CD4-positive, alpha-beta T cell treated with Interferon alpha-2 for 1 hour (primary cell): ENCODE measurements at places on chromosomes 4 and X.

DNA sequence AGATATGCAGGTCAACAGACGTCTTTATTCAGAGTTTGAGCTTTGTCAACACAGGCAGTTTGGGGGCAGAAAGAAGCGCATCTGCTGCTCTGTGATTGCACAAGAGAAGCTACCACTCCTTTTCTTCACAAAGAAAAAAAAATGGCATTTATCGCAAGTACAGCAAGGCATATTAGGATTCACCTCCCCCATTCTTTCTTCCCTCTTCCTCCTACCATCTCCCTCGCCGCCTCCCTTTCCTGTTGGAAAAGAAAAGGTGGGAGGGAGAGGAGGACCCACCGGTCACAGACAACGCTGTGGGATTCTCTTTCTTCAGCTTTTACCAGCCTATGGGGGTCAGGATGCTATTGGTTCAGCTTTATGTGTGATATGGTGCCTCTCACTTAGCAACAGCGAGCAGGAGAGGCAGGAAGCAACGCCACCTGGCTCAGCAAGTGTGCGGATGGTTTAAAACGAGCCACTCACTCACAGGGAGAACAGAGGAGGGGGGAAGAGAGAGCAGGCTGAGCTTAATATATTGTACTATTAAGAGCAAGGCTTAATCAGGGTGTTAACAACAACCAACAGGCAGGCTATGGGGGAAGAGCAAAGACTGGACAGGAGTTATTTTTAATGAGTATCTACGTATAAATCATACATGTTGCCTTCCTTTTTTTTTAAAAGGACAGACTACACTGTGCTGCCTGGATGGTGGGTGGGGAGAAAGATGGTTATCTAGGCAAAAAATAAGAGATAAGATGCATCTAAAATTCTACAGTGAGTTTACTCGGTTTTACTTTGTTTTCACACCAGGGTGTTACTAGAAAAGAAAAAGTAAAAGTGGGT lies 104.7 kb downstream of the MAML3 start:
- peak; percentile 52 for DNase-seq

GRCh38 chr4:139718833-139719232 lies 53.2 kb downstream of the MGST2 start:
- no peak for DNase-seq

DNA sequence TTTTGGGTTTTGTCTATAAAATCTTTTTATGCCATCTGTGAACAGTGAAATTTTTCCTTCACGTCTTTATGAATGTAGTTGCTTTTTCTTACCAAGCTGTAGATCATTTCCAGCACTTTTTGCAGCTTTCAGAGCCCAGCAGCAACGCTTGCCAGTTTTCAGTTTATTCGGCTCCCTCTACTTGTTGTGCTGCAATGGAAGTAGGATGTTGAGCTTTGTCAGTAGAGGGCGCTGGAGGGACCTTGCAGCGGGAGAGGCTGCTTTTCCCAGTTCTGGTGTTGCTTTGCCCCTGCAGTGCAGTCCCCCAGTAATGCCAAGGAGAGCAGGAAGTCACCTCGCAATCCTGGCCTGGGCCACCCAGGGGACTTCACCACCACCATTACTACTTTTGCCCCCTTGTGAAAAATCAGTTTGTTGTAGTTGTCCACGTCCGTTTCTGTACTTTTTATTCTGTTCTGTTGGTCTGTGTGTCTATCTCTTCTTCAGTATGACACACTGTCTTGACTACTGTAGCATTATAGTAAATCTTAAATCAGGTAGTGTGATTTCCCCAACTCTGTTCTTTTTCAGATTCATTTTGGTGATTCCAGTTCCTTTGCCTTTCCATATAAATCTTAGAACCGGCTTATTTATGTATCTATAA lies 21.8 kb downstream of the CMC4 start:
- DNase-seq: peak; percentile 63

DNA sequence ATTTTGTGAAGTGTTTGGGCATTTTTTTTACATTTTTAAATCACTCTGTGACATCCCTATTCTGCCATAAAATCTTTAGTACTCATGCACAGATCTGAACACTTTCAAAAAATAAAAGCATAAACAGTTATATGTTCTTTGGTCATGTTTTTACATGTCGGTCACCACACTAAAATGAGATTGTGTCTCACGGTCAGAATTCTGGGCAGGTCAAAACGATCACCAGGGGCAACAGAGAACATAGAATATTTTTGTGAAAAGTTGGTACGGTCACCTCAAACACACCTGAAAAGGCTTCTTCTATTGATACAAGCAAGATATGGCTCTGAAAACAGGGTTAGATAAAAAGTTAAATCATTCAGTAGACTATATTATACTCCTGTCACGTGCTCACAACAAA lies 189.1 kb downstream of the PDGFC start:
- DNase-seq: no peak

DNA sequence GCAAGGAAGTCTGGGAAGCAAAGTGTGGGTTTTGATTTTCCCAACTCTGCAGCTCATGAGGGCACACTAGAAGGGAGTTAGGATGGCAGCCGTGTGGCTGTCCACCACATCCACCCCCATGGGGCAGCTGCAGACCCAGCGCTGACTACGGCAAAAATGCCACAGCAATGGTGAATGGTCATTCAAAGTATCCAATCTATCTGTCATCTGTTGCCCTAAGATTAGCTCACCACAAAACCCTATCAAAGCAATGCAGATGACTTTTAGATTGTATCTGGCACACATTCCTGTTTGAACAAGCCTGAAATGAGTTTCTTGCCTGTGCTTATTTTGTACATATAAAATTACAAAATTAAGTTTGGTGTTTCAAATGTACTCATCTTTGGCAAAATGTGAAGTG lies 29.7 kb upstream of the HPSE start:
- no peak for DNase-seq

DNA sequence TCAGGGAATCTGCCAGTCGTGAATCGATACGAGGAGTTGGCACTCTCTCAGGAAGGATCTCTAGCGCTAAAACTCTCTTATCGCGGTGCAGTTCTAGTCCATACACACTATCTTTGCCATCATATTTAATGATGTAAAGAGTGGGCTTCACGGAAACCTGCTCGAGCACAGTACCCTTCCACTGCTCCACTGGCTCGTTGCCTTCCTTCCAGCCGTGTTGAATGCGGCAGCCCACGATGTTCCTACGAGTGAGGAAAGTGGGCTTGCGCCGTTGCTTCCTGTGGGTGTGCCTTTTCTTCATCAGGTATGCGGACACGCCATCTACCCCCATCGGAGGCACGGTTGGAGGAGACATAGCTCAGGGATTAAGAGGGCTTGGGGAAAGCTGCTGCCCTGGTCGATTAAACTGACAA lies 661 bp downstream of the SPIN4 start:
- peak; percentile 19 for DNase-seq

DNA sequence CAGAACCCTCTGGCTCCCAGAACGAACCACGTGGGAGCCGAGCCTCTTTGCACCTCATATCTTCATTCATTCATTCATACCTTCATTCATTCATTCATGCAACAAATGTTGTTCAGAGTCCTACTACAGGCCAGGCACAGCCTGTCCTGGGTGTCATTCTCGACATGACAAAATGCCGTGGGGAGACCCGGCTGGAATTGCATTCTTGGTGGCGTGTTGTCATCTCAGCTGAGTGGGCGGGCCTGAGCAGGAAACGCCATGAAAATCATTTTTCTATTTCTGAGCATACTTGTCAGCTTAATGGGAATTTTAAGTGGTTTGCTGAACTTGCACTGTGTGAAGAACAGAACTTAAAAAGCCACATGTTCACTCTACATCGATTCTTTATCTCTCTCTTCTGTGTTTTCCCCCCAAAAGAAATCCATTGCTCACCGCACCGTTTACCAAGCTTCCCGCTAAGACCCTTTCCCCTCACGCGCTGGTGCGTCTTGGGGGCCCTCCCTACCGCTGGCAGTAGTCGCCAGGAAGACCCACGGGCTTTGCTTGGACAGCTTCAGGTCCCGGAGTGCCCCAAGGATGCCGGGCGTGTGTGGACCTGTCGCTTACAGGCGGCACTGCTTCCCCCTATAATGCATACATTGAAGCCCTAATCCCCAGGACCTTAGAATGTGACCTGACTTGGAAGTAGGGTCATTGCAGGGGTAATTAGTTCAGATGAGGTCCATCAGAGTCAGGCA lies 41.6 kb upstream of the HMX1 start:
- no peak for DNase-seq

DNA sequence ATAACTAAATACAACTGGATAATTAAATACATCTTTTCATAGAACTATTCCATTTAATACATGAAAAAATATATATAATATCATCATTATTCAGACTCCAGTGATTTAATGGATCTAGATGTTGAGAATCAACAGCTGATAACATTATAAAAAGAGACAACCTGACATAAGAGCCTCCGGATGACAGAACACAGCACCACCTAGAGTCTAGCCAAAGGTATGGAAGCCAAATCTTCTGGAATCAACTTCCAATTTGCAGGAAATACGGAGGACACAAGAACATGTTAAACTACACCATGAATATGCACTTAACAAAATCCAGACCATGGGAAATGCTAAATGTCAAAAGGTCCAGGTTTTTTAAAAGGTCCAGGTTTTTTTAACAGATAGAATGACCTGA lies 55.0 kb downstream of the LRBA start:
- DNase-seq: no peak

DNA sequence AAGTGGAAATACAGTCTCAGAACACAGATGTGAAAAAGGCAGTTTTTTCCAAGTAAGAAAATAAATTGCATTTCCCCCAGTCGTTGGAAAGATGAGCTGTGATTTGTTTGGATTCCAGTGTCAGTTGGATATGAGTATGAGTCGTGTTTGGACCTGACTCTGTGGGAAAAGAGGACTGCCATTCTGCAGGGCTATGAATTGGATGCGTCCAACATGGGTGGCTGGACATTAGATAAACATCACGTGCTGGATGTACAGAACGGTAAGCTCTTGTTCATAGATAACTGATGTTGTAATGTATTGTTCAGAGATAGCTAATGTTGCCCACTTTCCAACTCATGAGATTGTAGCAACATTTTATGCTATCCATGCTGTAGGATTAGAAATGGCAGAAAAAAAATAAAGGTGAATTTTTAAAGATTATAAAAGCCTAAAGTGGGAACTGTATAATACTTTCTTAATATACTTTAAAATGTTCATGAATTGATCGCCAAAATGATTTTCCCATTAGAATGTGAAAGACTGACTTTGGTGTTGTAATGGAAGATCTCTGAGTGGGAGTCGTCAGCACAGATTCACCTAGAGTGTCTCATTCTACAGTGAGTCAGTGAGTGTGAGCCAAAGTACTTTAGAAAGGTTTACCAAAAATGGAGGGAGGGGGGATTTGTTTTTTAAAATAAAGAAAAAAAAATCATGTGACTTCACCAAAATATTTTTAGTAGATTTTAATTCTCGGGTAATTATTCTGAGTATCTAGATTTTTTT lies 178.7 kb downstream of the DCTD start:
- DNase-seq: no peak

DNA sequence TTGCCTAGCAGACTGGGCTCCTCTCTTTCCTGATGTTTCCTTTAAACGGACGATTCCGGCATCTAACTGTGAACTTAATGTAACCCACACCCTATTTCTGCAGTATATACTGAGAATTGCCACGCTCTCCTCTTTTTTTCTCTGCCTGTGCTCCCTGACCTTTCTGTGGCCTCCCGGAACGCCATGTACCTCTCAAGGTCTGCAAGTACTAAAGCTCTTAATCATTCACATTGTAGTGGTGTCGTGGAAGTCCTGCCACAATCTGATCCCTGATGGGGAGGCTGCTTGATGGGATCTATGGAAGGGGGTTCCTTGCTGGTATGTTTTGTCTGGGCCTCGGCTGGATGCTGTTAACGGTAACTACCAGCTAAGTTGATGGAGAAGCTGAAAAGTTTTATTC lies 302.9 kb upstream of the EPHA5 start:
- no peak for DNase-seq

- no peak for DNase-seq
Measured at GRCh38 chr4:186699298-186699697, 24.4 kb downstream of the FAT1 start.
